ENCODE measurements at places on chromosomes 2 and 18. TPM values are rescaled to one million over a fixed set of nuclear protein-coding genes. Genes with fewer than 3 reads are reported as not detected.

CD207 gene
- not detected for total RNA-seq

PARD3B gene
- total RNA-seq: 22.4 TPM

SERPINB4 gene
- total RNA-seq: not detected

ATP6V1B1 gene
- total RNA-seq: 2.5 TPM

NPC1 gene
- 254 TPM for total RNA-seq

DCC gene
- not detected for total RNA-seq

BOLL gene
- not detected for total RNA-seq

LYG1 gene
- 0.88 TPM for total RNA-seq

SPAST gene
- 34.2 TPM for total RNA-seq

All from osteoblast (primary cell).